ENCODE measurements at places on chromosomes 2 and 18.

DNA sequence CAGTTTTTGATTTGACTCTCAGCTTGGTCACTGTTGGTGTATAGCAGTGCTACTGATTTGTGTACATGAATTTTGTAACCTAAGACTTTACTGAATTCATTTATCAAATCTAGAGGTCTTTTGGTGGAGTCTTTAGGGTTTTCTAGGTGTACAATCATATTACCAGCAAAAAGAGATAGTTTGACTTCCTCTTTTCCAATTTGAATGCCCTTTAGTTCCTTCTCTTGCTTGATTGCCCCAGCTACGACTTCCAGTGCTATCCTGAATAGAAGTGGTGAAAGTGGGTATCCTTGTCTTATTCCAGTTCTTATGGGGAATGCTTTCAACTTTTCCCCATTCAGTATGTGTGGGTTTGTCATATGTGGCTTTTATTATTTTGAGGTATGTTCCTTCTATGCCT is 312.9 kb upstream of the REV1 start:
- no peak for DNase-seq

DNA sequence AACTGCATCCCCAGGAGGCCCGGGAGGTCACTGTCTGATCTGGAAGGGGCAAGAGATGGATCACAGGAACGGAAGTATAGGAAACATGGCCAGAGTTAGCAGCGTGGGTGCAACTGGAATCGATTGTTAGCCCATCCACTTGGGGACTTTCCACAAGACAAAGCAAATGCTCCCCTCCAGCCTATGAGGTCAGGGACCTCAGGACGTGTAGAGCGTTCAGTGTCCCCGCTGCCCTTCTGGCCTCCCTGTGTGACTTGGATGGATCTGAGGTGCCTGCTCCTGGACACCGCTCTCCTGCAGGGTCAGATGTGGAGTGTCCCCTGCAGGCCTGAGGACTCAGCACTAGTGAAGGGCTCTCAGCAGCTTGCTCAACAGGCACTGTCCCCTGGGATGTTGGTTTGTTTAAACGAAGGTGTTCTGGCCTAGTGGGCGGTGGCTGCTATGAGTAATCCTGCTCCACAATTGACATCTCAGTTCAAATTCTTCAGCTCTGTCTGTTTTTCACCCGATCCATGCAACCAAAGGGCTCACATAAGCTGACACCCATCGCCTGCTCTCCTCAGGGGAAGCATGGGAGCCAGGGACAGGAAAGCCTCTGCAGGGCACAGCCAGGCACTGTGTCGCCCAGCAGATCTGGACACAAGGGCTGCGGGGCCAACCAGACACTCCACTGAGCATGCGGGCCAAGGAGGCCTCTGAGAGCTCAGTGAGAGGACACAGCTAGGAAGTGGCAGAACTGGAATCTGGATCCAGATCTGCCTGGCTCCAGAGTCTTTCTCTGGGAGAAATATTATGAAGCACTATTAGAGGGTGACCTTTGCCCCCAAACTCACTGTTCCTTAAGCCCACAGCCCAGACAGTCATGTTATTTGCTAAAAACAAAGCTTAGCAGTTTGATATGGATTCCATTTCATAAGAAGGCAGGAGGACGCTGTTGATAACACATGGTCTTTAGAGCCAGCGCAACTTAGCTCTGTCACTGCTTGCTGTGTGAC is 78.5 kb downstream of the RHOB start:
- peak; percentile 44 for DNase-seq

GRCh38 chr2:121196849-121197155 is 88.2 kb downstream of the TFCP2L1 start:
- no peak for DNase-seq

- DNase-seq: no peak
These were observed 1.2 kb upstream of the CABLES1 start for GRCh38 chr18:23133860-23134779.

- DNase-seq: no peak
These were observed 377.2 kb downstream of the LRATD1 start for GRCh38 chr2:15009681-15010080.

- DNase-seq: no peak
These were observed 140.3 kb upstream of the DLX2 start for GRCh38 chr2:172242961-172243360.

DNA sequence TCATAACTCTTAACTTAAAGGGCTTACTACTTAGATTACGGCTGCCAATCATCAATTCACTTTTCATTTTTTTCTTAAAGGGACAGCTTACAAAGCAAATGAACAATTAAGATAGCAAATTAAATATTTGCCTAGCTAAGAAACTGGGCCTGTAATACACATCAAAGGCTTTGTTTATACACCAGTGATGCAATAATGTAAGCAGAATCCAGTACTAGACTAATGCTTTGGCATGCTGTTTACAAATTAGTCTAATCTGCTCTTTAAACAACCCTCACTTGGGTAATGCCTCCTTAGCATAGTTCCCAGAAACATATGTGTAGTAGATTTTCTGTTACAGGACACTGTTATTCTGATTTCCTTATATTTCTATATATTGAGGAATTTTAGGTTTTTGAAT is 105.8 kb downstream of the ARHGAP28 start:
- DNase-seq: no peak

GRCh38 chr18:6219116-6219717 is 195.5 kb downstream of the L3MBTL4 start:
- peak; percentile 39 for DNase-seq

DNA sequence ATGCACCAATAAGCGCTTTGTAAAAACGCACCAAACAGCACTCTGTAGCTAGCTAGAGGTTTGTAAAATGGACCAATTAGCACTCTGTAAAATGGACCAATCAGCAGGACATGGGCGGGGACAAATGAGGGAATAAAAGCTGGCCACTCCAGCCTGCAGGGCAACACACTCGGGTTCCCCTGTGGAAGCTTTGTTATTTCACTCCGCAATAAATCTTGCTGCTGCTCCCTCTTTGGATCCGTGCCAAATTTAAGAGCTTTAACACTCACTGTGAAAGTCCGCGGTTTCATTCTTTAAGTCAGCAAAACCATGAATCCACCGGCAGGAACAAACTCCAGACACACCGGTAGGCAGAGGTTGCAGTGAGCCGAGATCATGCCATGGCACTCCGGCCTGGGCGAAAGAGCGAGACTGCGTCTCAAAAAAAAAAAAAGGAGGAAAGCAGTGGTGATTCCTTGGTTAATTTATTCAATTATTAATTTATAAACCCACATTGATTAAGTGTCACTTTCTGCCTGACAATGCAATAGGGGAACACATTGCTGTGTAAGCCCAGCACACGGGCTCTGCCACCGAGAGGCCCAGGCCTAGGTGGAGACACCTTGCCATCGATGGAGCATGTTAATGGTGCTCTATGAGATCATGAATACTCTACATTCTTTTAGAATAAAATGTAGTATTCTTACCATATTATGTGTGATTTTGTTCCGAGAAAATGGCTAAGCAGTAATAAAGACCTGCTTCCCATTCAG is 687.6 kb upstream of the HS6ST1 start:
- no peak for DNase-seq

DNA sequence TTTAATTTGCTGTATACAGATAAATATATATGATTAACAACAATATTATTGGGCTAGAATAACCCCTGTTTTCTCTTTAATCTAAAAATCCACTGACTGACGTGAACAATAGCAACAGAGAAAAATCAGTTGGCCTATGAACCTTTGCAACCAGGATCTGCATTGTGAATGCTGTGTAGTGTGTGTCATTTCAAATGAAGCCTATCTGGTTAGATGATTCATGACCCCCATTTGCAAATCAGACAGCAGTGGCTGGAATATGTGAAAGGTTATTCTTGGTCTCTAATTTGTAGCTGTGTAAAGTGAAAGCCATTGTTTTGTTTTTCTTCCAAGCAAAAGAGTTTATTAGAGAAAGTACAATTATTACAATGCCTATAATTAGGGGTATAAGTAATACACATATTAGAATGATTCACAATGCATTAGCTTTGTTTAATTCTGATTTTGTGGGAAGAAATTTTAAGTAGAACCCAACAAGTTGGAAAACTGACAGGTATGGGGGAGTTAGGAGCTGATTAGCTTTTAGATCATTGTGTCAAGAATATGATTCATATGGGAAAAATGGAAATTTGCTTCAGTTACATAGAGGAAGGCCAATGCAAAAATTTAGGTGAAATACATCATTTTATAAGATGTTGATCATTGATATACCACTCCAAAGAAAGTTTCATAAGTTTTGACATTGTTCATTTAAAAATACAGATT is 1362.2 kb upstream of the TMEFF2 start:
- no peak for DNase-seq

DNA sequence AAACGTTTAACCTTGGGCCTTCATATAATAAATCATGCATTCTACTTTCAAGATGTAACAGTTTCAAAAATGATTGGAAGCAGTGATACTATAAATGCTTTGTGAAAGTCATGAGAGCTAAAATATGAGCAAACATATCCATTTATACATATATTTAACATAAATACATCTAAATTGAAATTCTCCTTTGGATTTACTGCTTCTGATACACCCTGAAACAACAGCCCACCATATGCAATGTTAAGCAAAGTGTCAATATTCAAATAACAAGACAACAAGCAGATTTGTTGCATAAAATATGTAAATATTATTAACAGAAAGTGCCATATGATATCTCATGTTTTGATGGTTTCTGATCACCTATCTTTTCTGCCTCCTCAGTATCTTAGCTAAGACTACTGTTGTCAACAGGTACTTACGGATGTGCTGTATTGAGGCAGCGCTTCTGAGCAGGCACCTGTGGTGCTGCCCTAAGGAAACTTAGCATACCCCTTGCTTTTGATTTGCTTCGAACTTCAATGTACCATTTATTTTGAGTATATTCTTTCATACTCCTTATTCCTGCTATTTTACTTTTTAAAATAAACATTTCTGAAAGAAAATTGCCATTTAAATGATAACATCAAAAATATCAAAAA is 6.1 kb downstream of the FIGN start:
- no peak for DNase-seq

DNA sequence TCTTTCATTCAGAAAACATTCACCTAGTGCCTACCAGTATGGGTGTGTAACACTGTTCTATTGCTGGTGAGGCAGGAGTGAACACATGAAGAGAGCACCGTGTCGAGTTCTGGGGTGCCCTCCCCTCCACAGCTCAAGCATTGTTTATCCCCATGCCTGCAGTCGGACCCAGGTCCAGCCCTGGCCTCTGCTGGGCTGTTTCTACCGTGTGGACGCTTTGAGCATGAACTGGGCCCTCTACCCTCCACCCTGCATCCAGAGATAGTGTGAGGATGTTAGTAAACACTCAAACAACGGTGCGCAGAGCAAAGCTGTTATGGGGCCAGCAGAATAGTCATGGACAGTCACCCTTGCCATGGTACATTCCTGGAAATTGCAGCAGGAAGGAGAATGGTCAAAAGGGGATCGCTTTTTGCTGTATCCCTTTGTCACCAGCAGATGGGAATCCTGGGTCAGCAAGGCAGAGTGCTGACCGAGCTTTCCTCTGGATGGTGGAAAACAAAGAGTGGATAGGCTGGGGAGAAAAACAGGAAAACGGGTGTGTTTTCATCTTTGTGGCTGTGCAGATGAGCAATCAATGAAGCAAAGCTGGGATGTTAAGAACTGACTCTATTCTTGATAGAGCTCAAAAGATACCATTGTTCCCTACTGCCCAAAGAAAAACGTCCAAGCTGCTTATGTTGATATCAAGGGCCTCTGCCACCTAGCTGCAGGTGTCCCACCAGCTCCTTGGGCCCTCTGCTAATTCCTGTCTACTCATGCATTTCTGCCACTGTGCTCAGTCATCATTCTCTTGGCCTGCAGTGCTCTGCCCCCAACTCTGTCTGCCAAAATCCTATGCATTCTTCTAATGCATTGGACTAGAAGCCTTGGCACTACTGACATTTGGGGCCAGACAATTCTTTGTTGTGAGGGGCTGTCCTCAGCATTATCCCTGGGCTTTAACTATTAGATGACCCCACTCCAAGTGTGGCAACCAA is 38.7 kb downstream of the REEP1 start:
- DNase-seq: no peak

GRCh38 chr18:69838620-69839411 is 108.9 kb downstream of the CD226 start:
- DNase-seq: no peak

DNA sequence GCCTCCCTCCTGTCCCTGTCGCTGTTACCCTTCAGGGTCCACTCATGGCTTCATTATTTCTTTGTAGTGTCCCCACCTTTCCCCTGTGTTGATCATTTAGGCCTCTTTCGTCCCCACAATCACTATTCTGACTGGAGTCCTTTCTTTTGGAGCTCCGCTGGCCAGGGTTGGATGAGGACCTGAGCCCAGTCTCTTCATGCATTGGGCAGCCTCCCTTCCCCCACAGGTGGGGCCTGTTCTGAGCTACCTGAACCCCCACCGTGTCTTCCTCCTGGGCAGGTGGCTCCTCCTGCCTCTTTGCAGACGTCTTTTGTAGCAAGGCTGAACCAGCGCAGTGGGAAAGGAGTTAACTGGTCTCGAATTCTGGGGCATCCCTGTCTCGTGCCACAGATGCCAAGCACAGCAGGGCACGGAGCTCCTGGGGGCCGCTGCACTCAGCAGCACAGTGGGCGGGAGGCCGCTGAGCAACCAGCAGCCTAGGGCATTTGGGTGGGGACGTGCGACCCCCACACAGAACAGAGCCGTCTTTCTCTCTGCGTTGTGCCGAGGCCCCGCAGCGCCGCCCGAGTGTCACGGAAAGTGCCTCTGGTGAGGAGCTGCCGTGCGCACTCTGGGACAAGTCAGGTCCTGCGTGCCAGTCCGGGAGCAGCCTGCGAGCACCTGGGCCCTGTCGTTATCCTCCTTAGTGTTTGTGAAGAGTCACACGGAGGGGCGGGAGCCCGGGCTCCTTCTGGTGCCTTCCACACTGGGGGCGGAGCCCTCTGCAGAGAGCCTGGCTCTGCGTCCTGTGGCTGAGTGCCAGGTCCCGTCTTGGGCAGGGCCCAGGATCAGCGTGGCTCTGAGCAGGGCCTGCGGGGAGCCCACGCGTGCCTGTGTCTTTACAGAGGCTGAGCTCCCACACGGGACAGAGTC is 130.1 kb downstream of the NFATC1 start:
- no peak for DNase-seq

DNA sequence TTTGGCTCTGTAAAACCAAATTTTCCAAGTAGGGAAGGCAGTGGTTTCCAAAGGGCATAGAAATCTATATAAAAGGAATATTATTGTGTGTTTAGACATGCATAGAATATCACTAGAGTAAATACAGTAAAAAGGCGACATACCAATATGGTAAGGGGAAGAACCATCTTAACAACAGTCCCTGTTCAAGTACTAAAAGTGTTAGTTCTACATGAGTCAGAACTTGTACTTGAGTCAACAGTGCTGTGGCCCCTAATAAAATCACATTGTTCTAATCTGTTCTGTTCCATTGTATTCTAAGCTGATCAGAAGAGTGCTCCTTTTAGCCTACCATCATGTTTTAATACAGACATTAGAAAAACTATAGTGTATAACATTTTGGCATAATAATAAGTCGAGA is 36.1 kb upstream of the TNFRSF11A start:
- DNase-seq: no peak
